ENCODE measurements at places on chromosomes 6 and 20.

GRCh38 chr6:27517928-27518787, 45.3 kb upstream of the ZNF184 start:
- DNase-seq: no peak

GRCh38 chr6:11552442-11552841, 14.9 kb downstream of the TMEM170B start:
- DNase-seq: no peak

DNA sequence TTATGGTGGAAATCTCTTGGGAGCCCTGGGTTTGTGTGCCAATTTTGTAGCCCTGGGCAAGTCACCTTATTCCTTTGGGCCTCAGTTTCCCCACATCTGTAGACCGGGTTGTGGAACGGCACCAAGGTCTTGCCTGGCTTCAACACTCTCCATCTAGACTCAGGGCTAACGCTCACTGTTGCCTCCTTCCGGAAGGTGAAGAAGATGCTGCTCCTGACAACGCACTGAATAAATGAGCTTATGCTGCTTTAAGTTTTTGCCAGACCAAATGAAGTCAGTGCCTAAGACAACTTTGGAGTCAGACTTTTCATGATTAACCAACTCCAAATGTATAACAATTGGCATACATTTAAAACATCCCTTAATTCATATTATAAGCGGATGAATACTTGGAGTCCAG, 53.1 kb downstream of the PSMG4 start:
- no peak for DNase-seq

DNA sequence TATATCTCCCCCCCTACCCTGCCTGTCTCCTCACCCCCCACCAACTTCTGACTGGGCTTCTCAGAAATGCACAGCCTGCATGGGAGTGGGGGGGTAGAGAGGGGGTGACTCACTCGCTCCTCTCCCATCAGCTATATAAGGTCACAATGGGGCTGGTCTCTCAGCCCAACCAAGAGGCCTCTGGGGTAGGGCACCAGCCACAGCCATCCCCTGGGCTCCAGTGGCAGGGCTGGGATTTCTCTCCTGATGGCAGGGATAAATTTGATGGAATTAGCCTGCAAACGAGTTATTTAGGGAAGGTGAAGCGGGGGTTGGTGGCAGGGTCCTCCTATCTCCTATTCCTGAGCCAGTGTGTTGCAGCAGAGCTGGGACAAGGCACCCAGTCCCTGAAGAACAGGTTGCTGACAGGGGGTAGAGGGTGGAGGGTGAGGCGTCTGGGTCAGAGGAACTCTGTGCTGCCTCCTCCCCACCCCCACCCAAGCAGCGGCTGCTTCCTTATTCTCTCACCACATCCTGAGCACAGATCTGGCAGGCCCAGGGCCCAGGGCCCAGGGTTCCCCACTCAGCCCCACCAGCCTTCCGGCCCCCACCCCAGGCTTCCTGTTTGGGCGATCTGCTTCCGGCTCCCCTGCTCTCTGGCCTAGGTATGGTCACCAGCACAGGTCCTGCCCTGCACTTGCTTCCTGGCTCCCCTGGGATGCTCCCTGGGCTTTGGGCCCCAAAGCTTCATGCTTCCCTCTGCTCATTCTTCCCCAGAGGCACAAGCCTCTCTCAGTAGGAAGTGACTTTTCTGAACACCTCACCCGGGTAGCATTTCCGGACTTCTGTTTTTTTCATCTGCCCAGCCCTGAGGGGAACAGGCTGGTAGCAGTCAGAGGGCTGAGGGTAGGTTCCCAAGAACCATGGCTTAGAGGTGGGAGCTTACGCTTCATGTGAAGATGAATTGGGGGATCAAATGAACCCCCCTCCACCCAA, 4.0 kb downstream of the PPP1R18 start:
- DNase-seq: peak; percentile 95

DNA sequence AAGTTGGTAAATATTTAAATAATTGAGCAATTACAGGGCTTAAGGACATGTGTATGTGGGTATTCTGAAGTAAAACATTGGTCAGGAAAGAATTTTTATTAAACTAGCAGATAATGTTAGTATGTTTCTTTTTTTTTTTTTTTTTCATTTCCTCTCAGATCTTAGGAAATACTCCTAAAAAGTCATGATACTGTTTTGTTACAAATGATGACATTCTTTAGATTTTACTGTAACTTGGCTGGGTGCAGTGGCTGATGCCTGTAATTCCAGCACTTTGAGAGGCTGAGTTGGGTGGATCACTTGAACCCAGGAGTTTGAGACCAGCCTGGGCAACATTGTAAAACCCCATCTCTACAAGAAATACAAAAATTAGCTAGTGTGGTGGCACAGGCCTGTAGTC, 41.5 kb downstream of the CDC40 start:
- peak; percentile 12 for DNase-seq

DNA sequence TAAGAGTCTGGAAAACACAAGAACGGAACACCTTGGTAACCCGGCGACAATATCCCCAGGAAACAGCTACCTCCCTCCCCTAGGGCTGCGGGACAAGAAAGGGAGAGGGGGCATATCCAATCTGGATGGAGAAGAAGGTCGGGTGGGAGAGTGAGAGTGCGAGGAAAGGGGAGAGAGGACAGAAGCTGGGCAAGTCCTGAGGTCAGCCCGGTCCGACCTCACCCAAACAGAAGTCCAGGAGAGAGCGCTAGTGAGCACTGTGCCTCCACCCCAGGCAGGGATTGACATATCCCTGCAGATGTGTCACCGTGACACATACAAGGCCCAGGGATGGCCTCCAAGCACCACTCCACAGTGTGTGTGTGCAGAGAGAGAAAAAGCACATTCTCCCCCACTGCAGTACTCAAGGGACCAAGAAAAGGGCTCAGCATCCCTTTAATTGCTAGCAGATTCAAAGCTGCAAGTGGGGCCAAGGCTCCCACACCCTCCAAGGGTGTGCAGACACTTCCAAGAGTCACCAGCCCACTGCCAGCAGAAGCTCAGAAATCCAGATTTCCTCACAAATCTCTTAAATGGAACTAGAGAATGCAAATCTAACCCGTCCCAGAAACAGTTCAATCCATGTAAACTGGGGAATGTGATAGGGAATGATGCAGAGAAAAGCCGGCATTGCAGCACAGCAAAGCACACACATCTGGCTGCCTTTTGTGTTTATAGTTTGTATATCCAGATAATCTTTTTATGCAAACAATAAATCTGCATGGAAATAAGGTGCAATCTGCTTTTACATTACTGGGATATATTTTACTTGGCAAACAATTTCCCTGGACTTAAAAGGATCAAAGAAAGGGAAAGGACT, 3.1 kb downstream of the PXDC1 start:
- DNase-seq: peak; percentile 80

DNA sequence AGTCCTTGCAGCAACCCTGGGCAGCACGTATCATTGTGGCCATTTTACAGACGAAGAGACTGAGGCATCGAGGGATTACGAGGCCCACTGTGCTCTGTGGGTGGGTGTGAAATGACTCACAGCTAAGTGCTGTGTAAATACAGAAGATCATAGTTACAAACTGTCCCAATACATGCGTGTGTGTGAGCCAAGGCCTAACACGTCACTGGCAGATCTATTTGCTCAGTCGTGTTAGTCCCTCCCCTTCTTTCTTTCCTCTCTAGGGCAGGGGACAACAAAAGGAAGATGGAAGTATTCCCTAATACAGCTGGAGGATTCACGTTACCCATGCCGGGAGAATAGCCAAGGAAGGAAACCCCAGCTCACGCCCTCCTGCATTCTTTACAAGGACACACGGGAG, 175.9 kb downstream of the CDC5L start:
- peak; percentile 28 for DNase-seq

- no peak for DNase-seq
Observed at GRCh38 chr6:116139917-116140316, 14.0 kb upstream of the COL10A1 start.

GRCh38 chr6:19837511-19838441, 606 bp downstream of the ID4 start:
- DNase-seq: peak; percentile 42

DNA sequence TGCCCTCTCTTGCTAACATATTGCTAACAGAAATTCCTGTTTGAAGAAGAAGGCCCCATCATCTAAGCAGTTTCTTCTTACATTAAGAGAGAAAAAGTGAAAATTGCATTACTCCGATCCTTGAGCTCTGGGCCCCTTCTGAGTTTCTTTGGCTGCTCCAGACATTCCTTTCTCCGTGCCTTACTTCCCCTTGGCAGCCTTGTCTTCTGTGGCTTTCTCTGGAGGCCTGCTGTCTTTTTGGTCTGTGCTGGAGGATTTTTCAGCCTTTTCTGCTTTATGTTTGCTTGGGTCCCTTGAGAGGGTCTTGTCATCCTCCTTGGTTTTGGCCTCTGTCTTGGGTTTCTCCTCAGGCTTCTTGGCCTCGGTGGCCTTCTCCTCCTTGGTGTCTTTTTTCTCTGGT, 378.8 kb upstream of the CHD6 start:
- no peak for DNase-seq

DNA sequence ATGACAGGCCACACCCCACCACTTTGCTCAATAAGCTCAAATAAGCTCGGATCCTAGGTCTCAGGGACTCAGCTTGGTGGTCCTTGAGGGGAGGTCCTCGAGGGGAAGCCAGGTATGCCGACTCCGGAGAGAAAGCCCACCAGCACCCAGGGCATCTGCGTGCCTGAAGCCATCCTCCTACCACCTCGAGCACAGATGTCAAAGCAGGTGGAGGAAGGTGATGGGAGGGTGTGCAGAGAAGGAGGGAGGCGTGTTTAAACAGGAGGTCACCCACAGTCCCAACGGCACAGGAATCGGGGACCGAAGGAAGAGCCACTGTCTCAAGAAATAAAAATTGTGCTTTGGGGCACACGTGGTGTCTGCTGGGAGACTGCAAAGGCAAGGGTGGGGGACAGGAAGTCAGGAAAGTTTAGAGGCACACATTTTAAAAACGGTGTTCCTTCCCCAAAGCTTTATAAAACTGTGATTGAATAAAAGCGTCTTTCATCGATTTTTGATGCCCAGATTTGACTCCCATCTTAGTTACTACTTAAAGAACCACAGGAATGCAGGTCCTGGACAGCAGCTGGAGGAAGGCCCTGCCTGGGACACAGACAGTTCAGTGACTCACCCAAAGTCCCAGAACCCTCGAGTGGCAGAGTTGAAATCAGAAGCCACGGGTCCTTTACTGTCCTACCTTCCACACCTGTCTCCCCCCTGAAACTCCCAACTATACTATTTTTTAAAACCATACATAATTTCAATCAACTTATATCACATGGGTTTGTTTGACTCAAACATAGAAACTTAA, 221.0 kb upstream of the PDE10A start:
- DNase-seq: peak; percentile 39

- no peak for DNase-seq
Observed at GRCh38 chr20:58839991-58840747, 10.5 kb downstream of the GNAS-AS1 start.

GRCh38 chr6:91886183-91886795, 1299.4 kb upstream of the MAP3K7 start:
- DNase-seq: no peak

DNA sequence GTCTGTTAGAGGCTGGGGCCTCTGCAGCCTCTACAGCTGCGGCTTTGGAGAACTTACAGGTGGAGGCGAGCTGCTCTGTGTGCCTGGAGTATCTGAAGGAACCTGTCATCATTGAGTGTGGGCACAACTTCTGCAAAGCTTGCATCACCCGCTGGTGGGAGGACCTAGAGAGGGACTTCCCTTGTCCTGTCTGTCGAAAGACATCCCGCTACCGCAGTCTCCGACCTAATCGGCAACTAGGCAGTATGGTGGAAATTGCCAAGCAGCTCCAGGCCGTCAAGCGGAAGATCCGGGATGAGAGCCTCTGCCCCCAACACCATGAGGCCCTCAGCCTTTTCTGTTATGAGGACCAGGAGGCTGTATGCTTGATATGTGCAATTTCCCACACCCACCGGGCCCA, 2.6 kb downstream of the TRIM39 start:
- DNase-seq: no peak

- DNase-seq: no peak
Observed at GRCh38 chr6:10624836-10625235, 69.6 kb downstream of the C6orf52 start.

DNA sequence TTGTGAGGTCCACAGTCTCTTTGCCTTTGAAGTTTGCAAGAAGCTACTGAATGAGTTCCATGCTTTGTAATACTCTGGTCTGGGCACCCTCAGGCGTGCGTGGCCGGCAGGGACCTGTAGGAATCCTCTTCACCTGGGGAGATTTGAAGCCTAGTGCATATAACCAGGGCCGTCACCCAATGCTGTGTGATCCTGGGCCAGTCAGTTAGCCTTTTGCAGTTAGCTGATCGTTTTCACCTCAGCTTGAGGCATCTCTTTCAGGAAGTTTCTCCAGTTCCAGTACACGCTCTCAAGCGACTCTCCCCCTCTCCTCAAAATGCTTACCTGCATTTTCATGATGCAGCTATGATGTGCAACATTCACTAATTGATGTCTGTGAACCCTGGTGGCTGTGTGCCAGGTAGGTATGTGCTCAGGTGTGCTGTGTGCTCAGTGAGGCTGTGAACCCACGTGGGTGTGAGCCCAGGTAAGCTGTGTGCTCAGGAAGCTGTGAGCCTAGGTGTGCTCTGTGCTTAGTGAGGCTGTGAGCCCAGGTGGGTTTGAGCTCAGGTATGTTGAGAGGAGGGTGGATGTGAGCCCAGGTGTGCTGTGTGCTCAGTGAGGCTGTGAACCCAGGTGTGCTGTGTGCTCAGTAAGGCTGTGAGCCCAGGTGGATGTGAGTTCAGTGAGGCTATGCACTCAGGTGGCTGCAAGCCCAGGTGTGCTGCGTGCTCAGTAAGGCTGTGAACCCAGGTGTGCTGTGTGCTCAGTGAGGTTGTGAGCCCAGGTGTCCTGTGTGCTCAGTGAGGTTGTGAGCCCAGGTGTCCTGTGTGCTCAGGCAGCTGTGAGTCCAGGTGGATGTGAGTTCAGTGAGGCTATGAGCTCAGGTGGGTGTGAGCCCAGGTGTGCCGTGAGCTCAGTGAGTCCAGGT, 120.4 kb downstream of the PHACTR3 start:
- DNase-seq: no peak

DNA sequence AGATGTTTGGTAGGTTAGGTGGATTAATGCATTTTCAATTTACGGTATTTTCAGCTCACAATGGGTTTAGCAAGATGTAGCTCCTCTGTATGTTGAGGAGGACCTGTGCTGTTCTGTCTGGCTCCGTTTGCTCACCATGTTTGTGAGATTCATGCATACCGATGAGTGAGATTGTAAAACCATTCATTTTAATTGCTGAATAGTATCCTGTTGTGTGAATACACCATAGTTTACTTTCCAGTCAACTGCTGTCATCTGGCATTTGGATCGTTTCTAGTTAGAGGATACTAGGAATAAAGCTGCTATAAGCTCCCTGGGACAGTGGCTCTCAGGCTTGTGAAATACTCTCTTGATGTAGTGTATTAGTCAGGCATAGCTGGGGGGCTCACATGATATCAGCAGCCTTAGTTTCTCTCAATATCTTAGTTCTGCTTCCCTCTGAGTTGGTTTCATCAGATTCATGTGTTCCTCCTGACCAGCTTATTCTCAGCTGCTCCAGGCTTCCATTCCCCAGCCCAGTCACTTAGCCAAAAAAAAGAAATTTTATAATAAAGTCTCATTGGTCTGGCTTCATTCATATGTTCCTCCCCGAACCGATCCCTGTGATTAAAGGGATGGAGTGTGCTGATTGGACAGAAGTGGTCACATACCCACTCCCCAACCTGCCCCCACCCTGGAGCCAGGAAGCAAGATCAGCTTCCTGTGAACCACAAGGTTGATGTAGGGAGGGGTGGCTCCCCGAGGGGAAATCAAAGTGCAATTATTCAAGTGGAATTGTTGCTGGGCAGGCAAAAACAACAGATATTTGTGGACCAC, 10.9 kb upstream of the B4GALT5 start:
- peak; percentile 47 for DNase-seq

GRCh38 chr6:43767553-43768505, 2.2 kb upstream of the VEGFA start:
- no peak for DNase-seq

All from fibroblast of skin of abdomen (primary cell).